ENCODE measurements at places on chromosomes 13 and 19.

DNA sequence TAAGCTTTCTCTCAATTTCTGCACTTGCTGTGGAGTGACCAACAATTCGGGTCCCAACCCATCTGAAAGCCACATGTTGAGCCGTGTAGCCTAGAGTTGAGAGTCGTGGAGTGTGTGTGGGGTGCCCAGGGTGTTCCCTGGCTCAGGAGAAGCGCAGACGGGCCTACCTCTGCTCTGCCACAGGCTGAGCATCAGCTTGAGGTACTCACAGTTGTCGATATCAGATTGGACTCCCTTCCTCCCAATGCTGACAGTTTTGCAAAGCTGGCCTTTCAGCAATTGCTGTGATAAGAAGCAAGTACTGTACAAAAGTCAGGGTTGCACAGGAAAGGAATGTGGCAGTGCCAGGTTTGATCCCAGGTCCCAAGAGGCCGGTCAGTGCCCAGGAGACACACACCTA lies 133.4 kb upstream of the SPACA7 start:
- no peak for DNase-seq

DNA sequence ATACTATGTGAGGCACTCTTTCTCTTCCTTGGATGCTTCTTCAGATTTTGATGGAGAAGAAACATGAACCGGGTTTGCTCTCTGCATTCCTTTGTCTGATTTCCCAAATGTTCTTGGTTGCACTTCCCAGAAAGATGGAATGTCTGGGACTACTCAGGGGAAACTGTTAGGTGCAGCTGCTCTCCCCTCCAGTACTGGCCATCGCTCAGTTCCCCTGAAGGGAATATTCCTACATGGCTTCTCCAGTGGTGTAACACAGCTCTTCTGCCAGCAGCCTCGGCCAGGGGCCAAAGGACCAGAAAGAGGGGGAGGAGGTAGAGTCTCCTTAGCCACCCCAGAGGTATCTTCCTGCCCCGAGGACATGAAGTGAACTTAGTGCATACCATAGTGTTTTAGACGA lies 33.5 kb upstream of the SPRY2 start:
- no peak for DNase-seq

DNA sequence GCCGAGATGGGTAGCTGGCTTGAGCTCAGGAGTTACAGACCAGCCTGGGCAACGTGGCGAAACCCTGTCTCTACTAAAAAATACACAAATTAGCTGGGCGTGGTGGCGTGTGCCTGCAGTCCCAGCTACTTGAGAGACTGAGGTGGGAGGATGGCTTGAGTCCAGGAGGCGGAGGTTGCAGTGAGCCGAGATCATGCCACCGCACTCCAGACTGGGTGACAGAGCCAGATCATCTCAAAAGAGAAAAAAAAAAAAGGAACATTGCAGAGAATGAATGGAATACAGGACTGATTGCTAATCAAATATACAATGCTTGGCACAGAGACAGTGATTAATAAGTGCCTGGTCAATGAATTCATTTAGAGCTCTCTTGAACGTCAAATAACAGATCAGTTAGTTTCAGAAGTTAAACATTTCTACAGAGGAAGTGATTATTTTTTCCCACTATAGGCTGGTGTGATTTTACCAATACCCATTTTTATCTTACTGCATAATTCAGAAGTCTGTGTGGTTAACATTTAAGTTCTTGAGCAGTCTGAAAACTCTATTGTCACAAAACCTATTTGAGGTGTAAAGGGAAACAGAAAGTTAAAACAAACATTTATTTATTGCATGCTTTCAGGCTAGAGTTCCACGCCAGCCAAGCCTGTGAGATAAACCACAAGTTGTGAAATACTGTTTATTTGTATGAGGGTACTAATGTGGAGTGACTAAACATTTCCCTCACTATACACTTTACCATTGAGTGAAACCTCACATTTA lies 7.7 kb upstream of the TBC1D4 start:
- DNase-seq = no peak

GRCh38 chr19:50046649-50047503 lies 21.1 kb downstream of the ZNF473 start:
- peak; percentile 16 for DNase-seq

DNA sequence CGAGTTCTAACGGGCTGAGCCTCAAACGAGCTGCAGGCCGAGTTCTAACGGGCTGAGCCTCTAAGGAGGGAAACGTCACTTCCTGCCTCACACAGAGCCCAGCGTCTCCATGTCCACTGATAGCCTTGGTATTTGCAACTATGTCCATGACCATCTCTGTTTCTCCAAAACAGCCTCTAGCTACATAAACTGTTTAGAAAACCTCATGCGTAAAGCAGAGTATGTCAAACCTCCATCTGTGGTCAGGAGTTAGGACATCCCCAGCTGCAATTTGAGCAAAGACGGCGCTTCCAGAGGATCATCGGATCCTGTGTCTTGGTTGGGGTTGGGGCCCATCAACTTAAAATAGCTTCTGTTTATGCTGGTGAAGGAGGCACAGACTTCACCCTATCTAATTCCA lies 20.8 kb downstream of the RASA3 start:
- peak; percentile 75 for DNase-seq

GRCh38 chr13:91355826-91356710 lies 8.6 kb downstream of the MIR17HG start:
- DNase-seq = no peak

GRCh38 chr19:33476151-33476707 lies 45.4 kb downstream of the PEPD start:
- DNase-seq = no peak

- DNase-seq = no peak
These were observed 11.5 kb downstream of the MPHOSPH8 start for GRCh38 chr13:19645000-19645399.

GRCh38 chr19:8585894-8586750 lies 8.9 kb upstream of the MYO1F start:
- DNase-seq = peak; percentile 40

DNA sequence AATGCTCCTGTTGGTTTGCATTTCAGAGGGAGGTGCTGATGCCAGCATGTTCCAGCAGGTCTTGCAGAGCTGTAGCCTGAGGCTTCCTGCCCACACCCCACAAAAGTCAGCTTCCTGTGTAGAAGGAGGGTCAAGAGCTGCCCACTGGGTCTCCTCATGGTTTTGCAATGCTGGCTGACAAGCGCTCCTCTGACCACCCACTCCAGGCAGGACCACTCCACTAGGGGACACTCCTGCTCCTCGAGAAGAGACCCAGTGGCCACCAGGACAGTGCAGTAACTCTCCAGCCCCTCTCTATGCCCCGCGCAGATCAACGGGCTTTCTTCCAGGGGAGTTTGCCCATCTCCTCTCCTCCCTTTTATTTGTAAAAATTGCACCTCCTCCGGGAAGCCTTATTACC lies 72.9 kb upstream of the UQCRFS1 start:
- DNase-seq = no peak

DNA sequence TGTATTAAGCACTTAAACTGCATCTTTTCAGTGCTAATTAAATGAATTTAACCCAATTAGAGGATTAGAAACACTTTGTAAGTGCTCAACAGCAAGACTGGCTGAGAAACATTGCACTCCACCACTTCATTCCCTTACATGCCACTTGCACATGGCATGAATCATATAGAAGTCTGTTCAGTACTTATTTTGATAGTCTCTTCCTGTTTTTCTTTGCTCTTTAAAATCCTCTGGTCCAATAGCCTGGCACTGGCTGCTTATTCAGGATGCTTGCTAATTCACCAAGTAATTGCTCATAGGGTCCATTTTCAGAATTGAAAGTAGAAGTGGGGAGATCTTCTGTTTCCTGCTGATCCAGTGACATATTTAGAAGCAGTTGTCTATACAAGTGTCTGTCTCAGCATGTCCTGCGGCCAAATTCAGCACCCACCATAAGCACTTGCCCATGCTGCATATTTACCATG lies 900.1 kb downstream of the PCDH9 start:
- peak; percentile 73 for DNase-seq

GRCh38 chr19:6828698-6829633 lies 56.5 kb downstream of the VAV1 start:
- DNase-seq = no peak

- DNase-seq = no peak
These were observed 3.3 kb downstream of the ZGLP1 start for GRCh38 chr19:10306327-10306726.

GRCh38 chr19:41441321-41441945 lies 1.5 kb upstream of the ERICH4 start:
- DNase-seq = no peak

Data from fibroblast of skin of back (primary cell).